ENCODE measurements at places on chromosomes 2 and 18.
A peak's percentile ranks its signal among the peaks of the same experiment; 100 is the strongest.

DNA sequence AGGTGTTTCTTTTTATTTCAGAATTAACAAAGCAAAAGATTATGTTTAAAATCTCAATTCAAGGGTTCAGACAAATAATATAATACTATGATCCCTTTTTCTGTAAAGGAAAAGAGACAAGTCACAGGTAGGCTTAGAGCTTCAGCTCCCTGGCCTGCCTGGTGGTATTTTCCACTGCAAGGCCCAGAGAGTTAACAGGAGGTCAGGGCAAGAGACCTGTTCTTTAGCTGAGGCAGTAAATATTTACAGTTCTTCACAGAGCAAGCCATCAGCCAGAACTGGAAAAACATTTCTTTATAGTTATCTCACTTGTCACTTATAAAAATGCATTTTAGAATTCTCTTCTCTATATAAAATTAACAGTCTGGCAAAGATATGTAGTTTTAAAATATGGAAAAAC is 70.1 kb downstream of the EPG5 start:
- DNase-seq = no peak

GRCh38 chr2:141767051-141767450 is 363.8 kb downstream of the LRP1B start:
- DNase-seq = no peak

GRCh38 chr2:46230115-46230571 is 67.1 kb upstream of the EPAS1 start:
- DNase-seq = no peak

GRCh38 chr18:68376926-68377325 is 338.0 kb downstream of the TMX3 start:
- no peak for DNase-seq

GRCh38 chr18:64402636-64403035 is 253.7 kb upstream of the LINC00305 start:
- no peak for DNase-seq

DNA sequence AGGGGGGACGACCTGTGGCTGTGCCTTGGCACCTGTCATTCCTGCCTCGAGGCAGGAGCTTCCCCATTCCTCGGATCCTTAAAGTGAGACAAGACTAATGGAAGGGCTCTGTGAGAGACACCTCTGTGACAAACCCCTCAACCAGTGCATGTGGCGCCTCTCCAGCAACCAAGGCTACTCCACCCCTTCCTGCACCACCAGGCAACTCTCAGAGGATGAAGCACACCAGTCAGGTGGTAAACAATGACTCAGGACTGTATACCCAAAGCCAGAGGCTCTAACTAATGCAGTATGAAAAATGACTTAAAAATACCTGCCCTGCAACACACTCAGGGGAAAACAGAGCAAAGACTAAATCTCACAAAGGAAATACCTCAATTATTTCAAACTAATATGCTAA is 136.9 kb downstream of the UXS1 start:
- no peak for DNase-seq

DNA sequence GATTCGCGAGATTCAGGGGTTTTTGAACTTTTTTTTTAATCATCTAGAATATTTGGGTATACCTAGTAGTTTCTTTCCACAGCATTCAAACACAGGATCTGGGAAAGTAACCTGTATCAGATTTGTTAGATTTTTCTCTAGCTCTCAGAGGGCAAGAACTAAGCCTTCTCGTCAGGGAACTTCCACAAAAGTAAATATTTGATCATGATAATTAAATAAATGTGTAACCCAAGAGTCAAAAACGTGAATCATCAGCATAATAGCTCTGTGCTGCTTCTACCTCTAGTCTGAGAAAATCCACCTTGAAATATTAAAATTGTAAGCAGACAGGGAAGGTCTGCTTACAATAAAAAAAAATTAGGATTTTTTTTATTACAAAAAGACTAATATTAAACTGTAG is 225.7 kb upstream of the SPOPL start:
- peak; percentile 0 for DNase-seq

DNA sequence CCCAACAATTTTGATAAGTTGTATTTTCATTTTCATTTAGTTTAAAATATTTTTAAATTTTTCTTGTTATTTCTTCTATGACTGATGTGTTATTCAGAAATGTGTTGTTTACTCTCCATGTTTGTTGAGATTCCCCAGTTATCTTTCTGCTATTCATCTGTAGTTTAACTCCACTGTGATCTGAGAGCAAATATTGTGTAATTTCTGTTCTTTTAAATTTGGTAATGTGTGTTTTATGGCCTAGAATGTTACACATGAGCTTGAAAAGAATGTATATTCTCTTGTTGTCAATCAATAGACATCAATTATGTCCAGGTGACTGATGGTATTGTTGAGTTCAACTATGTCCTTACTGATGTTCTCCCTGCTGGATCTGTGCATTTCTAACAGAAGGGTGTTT is 188.2 kb downstream of the CYP26B1 start:
- no peak for DNase-seq

GRCh38 chr18:58076052-58076451 is 32.0 kb downstream of the NEDD4L start:
- DNase-seq = no peak

- DNase-seq = no peak
Measured at GRCh38 chr2:218430721-218431120, 11.8 kb downstream of the VIL1 start.

DNA sequence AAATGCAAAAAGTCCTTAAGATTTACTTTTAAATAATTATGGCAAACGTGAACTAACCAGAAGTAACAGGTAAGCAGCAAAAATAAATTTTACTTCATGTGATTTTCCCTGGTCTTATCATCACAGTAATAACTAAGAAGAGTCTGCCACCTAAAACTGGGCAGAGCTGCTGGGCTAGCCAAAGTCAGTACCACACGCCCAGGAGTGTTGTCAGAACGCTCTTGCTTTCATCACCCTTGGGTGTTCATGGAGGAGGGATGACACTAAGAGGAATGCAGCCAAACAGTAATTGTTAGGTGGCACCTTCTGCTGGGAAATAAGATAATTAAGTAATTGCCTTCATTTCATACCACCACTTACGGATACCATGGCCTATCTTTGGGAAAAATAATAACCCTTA is 92.0 kb upstream of the NEUROD1 start:
- DNase-seq = no peak

- no peak for DNase-seq
Measured at GRCh38 chr2:173218326-173219056, 136.2 kb upstream of the CDCA7 start.

DNA sequence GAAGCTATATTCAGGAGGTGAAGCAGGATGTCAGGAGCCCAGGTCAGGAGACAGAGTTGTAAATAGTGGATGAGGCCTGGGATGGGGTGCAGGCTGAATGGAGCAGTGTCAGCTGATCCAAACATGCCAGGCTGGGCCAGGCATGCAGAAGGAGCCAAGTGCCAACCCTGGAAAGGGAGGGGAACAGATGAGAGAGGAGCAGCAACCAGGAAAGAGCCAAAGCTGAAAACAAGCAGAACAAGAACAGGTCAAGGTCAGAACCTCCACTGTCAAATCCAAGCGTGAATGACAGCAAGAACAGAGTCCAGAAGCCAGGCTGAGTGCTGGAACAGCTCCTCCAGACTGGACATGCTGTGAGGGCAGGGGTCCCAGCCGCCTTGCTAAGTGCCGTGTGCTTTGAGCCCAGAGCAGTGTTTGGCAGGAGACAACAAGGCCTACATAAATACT is 49.2 kb upstream of the PPP1CB start:
- no peak for DNase-seq

GRCh38 chr2:62205554-62205953 is 9.6 kb downstream of the B3GNT2 start:
- no peak for DNase-seq

GRCh38 chr2:173647681-173648311 is 293.1 kb downstream of the CDCA7 start:
- peak; percentile 55 for DNase-seq

DNA sequence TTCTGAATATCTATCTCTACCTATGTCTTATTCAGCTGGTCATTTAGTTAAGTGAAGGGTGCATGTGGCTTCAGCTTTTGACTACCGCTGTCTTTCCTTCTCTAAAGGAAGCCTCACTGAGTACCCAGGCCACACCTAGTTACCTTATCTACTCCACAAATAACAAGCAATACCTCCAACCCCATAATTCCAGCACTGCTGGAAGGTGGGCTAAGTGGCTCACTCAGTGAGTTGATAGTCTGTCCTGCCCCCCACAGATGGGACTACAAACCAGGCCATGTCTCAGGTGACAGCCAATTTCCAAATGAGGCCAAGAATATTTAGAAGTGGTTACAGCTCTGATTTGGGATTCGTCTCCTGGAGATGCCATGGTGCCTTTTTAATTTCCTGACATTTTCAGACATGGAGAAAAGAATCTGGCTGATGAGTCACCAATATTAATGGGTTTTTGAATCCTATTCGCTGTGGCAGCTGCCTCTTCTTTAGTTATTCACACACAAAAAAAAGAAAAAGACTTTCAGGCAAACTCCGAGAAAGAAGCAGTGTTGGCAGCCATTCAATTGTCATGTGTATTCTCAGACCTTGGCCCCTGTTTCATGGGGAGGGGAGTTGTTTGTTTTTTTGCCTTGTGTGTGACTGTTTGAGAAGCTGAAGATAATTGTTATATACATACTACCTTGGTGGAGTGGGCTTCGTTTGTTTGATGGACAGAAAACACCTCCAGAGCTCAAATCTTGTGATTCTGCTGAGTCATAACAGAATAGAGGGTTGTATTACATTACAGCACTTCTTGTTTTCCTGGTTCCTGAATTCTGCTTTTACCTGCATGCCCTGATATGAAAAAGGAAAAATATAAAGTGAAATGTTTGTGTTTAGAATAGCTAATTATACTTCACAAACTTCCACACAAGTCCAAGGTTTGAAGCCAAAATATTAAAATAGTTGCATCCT is 64.2 kb downstream of the SCG2 start:
- no peak for DNase-seq

DNA sequence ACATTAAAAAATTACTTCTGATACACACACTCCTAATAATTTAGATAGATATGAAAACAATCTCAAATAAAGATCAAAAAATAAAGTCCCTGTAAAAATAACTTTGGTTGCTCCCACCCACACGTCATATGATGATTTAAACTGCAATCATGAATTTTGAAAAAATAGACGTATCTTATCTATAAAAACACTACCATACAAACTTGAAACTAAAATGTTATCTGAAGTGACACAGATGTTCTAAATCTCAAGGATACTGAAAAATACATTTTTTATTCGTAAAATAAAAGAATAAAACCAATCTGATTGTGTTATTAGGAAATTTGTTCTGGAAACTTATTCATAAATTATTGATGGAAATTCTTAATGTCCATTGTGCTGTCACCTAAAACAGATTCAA is 8.1 kb upstream of the BOLA3 start:
- no peak for DNase-seq

DNA sequence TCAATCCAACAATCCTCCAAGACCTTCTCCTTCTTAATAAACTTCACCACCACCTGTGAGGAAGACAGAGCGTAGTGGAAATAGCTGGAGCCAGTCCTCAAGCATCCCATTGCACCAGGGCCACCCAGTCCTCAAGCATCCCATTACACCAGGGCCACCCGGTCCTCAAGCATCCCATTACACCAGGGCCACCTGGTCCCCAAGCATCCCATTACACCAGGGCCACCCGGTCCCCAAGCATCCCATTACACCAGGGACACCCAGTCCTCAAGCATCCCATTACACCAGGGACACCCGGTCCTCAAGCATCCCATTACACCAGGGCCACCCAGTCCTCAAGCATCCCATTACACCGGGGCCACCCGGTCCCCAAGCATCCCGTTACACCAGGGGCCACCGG is 13.3 kb upstream of the MTERF4 start:
- DNase-seq = no peak

DNA sequence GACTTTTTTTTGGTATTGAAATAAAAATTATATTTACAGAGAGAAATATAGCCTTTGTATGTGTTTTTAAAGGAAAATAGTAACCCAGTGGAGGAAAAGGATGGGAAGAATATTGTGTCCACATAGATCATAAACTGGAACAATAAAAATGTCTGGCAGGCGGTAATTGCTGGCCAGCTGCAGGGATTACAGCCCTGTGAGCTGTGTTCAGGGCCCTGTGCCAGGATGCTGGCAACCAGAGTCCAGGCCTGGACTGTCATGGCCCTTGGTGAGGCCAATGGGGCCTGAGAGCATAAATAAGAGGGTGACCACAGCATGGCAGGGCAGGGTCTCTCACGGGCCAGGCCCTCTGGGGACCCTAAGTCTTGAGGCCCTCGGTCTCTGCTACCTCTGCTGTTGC is 171.2 kb downstream of the ACOXL start:
- no peak for DNase-seq

GRCh38 chr2:109676346-109676902 is 62.3 kb downstream of the SOWAHC start:
- DNase-seq = peak; percentile 15

DNA sequence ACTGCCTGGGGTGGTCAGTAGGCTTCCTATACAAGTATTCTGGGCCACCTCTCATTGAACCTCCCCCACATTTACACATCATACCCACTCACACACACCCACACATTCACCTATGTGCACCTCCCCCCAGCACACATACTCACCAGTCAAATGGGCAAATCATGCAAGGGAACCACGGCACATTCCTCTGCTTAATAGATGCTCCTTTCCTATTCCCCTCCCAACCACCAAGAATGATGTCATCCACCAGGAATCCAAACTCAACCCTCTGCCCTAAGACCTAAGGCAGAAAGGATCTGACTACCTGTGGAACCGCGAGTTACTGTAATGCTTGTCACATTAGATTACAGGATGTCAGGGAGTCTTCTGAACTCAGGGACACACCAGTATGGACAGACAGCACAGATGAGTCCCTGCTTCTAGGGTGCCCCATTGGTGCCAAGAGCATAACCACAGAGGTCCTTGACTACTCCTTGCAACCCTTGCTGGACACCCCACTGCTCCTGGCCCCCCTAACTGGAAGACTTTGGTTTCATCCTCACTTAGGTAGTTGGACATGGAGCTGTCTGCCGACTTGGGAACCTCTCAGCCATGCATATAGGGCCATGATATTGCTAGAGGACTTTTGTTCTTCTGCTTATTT is 21.5 kb upstream of the CAB39 start:
- DNase-seq = no peak

DNA sequence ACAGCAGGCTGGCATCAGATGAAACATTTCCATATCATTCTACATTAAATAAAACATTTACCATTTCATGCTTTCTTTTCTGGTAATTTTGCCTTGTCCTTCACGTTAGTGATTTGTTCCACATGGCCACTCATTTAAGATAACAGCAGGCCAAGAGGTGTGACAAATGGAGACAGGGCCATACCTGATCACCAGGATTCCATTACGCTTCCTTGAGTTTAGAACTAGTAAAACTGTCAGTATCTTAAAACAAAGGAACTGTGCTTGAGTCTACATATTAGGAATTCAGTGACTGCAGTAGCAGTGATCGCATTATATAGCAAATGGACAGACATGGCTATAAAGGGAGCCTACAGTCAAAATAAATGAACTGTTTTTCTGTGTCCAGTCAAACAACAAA is 155.1 kb upstream of the FSHR start:
- DNase-seq = no peak

DNA sequence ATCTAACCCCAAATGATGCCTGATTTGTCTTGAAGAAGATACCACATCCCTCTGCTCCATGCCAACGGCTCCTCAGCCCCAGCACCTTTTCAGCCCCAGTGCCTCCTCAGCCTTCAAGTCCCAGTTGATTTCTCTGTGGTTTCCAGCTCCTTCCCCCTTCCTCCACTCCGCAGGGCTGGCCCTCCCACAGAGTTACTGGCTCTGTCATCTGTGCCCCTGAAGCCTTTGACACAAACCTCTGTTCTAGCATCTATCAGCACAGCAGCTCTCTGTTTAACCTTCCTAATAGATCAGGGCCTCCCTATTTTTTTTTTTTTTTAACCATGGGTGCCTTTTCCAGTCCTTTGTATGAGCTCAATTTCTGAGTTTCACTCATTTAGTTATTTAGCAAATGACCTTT is 201.3 kb upstream of the CXCR4 start:
- no peak for DNase-seq

Data from NCI-H510A (cell line).